Gastroesophageal sphincter (tissue), 4 donors: ENCODE measurements at places on chromosomes 7 and 10. TPM values are rescaled to one million over a fixed set of nuclear protein-coding genes. Genes with fewer than 3 reads are reported as not detected.
A peak's percentile ranks its signal among the peaks of the same experiment; 100 is the strongest.

DNA sequence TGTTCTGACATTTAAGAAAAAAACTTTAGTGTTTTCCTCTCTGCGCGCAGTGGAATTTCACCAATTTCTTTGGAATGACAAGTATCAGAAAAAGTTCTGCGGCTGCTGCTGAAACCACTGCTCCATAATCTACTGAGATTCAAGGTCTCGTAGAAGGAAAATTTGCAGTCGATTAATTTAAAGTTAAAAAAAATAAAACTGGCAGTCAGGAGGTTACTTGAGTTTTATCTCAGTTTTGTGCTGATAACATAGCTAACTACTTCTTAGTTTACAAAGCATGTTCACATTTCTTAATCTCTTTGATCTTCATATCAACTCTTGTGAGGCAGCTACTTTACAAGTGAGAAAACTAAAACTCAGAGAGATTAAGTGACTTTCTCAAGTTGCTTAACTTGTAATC is 18.2 kb upstream of the CALD1 start:
- no peak for ATAC-seq
- no peak overlapping the region for H3K27ac ChIP-seq
- H3K27me3 ChIP-seq, result no peaks in the 10 kb centered on the region

CALHM1 gene
- total RNA-seq, result not detected

GRCh38 chr7:64045301-64046040 is at the start of gene ZNF727:
Gene ZNF727, plus strand, starts transcription at chr7:64045434. Its CDS starts 188 bp downstream, at chr7:64045622.
- peak; percentile 88 for ATAC-seq
- H3K4me3 ChIP-seq, result peak within 1 kb of the TSS; percentile 58
- H3K27me3 ChIP-seq, result no peaks in the 10 kb centered on the region

NEURL1 gene
- total RNA-seq, result 0.27 TPM

DNA sequence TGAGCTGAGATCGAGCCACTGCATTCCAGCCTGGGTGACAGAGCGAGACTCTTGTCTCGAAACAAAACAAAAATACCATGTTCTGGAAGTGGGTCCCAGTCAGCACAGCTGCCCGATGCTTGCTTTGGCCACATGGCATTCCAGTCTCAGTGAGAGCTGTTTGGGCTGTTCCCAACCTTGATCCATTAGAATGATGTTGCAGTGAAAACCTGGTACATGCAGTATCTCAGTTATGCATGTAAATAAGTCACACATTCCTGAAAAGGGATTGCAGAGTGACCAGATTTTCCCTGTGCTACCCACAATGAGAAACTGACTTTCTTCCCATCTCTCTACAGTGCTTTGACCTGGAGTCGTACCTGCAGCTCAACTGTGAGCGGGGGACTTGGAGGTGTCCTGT is 15.4 kb downstream of the ZMIZ2 start:
- no peak overlapping the region for H3K27ac ChIP-seq
- no peaks in the 10 kb centered on the region for H3K27me3 ChIP-seq
- ATAC-seq, result no peak
- H3K4me3 ChIP-seq, result no peak overlapping the region
